GM12864 (cell line): ENCODE measurements at places on chromosomes 4 and X.

GRCh38 chrX:153944800-153945150 lies 332 bp upstream of the RENBP start:
- no peak for DNase-seq

- DNase-seq = no peak
Observed at GRCh38 chrX:85107407-85107806, 103.7 kb downstream of the APOOL start.

DNA sequence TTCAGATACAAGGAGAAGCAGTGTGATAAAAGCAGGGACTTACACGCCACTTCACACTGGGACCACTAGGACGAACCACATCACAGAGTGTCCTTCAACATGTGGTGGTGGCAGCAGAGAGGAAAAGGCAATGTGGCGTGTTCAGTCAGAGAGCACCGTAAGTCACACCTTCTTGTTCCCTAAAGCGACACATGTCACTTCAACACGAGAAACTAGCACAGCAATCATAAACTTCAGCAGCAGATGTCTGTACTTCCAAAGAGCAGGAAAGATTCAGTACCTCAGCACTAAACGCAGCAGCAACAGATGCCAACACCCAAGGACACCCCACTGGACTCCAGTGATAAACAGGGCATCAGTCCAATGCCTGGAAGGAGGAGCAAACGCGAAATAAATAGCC lies 96.7 kb downstream of the AREG start:
- DNase-seq = no peak

GRCh38 chrX:131201986-131202385 lies 87.1 kb downstream of the IGSF1 start:
- no peak for DNase-seq

DNA sequence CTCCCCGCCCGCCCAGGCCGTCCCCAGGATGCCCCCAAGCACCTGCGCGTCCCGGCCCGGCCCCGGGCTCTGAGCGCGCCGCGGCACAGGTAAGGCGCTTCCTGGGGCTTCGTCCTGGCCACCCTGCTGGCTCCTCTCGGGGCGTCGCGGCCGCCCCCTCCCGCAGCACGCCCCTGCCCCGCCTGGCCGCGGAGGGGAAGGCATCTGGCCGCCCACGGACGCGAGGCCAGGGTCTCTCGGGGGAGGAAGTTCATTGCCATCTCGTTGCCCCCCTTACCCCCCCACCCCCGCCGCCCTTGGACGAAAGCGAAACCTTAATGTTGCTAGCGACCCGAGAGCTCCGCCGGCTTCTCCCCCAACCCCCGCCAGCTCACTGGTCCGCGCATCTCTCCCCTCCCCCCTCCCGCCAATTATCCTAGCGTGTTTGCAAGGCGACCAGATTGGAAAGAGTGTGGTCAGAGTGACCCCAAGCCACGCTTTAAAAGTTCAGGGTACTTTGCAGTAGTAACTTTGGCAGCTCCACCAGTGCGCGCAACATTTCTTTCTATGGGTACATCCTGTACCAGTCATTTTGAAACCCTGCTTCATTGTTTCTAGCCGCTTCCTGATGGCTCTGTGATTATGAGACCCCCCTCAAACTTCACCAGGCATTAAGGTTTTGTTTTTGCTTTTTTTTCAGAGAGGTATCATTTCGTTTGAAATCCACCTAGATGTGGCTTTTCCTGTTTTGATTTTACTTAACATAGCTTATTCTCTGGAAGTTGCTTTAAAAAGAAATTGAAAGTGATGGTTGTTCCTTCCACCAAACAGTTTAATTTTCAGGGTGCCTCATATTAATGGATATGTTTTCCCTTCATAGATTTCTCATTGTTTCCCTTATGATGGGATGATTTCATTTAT lies 626 bp downstream of the TBC1D1 start:
- DNase-seq = peak; percentile 80

GRCh38 chr4:151175233-151175632 lies 75.8 kb downstream of the RPS3A start:
- DNase-seq = no peak

- no peak for DNase-seq
Observed at GRCh38 chr4:180636696-180637404, 1606.4 kb upstream of the TENM3 start.

GRCh38 chr4:85406185-85406584 lies 68.8 kb upstream of the ARHGAP24 start:
- DNase-seq = no peak

DNA sequence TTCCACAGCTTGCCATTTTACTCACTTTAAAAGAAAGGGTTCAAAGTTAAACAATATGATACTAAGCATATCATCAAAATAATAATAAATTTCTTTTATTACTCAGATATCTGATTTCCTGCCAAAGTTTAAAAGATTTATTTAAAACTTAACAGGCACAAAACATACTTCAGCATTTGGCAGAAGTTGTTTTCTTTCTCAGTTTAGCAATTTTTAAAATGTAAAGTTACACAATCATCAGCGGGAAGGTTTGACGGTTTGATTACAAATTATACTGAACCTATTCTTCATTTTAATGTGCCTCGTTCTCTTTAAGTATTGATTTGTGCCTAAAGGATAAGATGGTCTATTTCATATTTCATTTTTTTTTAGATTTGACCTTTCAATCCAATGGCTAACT lies 227.2 kb downstream of the APBB2 start:
- no peak for DNase-seq

- no peak for DNase-seq
Observed at GRCh38 chr4:6265546-6265945, 4.1 kb upstream of the WFS1 start.

- DNase-seq = no peak
Observed at GRCh38 chr4:107658400-107659336, 61.4 kb downstream of the PAPSS1 start.

DNA sequence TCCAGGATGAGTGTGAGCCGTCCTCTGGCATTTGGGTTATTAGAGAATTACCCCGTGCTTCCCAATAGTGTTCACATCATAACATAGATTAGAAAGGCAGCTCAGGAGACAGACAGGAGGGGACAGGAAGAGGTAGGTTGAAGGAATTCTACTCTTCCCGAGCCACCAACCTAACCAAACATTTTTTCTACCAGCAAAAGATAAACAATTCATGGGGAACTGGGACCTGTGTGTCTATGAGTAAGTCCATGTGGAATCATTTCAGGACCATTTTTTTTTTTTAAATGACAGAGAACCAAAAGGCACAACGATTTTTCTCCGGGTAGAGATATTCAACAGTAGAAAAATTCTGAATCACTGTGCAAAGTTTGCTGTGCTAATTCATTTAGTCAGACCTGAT lies 174.2 kb upstream of the ETNPPL start:
- DNase-seq = no peak

DNA sequence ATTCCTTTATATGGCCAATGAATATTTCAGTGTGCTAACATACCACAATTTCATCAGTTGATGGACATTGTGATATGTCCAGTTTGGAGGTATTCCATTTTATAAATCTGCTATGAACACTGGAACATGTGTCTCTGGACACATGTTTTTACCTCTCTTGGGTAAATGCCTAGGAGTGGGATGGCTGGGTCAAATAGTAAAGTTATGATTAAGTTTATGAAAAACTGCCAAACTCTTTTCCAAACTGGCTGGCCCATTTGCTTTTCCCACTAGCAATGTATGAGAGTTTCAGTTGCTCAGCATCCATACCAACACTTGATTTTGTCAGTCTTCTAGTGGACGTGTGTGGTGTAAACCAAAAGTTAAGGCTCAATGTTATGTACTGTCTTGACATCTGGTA lies 40.5 kb downstream of the CEP44 start:
- no peak for DNase-seq

DNA sequence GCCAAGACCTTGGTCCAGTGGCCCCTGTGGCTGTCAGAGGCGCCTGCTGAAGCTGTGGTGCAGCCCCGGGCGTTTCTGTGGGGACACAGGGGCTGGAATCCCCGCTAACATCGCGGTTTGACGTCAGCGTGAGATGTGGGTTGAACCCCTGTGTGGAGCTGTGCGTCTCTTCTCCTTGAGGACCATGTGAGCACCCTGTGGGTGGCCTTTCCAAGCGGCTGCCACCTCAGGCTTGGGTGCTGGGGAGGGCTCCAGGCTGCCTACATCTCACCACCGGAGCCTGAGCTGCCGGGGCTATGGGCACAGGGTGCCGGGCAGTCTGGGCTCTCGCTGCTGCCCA lies 27.7 kb downstream of the UVSSA start:
- DNase-seq = no peak

GRCh38 chrX:150088766-150089518 lies 150.7 kb upstream of the EOLA2 start:
- DNase-seq = no peak

DNA sequence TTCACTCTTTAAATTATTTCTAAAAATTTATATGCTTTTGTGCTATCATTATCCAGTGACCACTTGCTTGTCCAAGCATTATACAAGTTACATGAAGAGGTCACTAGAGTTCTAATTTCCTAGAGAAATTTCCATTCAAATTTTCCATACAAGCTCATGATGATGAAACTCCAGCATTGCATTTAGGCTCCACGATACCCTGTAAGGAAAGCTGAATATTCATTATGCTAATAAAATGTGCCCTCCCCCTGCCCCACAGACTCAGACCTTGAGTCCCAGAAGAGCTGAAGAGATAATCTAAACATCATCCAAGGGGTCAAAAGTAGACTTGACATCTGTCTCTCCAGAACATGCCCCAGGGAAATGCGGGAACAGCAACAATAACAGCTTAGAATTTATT lies 19.6 kb upstream of the FAM156A start:
- DNase-seq = no peak

DNA sequence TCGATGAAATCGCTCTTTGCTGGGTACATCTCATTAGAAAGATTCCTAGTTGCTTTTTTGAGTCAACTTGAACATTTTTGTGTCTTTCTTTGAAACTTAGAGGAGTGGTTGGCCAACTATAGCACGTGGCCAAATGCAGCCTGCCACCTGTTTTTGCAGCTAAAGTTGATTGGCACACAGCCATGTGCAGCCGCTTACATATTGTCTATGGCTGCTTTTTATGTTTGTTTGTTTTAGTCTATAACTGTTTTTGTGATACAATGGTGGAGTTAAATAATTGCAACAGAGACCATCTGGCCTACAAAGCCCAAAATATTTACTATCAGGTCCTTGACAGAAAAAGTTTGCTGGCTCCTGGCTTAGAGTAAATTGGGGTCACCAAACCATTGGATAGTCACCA lies 86.3 kb downstream of the CLCN4 start:
- DNase-seq = no peak

DNA sequence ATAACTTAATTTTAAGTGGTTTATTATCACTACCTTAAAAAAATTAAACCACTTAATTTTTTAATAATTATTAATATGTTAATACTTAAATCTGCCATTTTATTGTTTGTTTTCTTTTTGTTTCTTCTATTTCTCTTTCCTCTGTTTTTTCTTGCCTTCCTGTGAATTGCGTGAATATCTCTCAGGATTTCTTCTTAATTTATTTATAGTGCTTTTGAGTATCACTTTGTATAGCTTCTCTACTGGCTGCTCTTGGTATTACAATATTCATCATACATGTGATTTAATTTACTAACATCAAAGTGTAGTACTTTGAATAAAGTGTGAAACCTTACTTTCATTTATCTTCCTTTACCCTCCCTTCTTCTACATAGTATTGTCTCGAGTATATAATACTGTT lies 349.5 kb upstream of the CPXCR1 start:
- no peak for DNase-seq

- no peak for DNase-seq
Observed at GRCh38 chrX:69504626-69505612, 793 bp downstream of the NALF2 start.
